ENCODE measurements at places on chromosomes 2 and 18.

DNA sequence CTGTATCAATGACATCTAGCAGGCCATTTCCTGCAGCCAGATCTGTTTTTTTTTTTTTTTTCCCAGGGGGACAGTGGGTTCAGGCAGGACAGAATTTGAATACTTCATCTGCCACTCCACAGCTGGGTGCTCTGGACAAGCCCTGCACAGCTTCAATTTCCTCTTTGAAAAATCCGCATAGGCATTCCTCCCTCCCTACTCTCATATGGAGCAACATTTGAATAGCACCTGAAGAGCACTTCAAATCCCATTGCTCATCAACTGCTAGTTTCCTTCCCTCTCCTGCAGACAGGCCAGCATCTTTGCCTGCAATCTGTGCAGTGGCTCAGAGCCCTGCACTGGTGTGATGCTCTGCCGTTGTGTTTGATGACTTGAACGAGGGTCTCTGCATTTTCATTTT lies 326.3 kb downstream of the TSN start:
- DNase-seq: no peak

- DNase-seq: no peak
These were observed 5.9 kb upstream of the PSMA8 start for GRCh38 chr18:26127786-26128185.

DNA sequence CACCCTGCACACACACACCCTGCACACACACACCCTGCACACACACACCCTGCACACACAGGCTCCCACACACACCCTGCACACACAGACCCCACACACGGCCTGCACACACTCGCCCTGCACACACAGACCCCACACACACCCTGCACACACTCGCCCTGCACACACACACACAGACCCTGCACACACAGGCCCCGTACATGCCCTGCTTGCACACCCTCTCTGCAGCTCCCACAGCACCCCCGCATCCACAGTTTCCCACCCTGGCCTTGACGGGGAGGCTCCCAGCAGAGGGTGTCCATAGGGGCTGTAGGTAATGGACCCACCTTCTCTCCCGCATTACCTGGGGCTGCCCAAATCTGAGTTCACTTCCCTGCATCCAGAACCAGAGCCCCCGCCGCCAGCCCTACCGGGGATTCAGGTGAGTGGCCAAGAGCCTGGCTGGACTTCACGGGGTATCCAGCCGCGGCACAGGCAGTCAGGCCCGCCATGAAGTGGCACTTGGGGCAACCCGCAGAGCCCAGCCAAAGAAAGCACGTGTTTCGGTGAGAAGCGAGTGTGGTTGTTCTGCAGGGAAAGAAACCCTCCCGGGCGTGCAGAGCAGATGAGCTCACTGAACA lies 88.6 kb upstream of the GPC1 start:
- no peak for DNase-seq

GRCh38 chr2:151522556-151522955 lies 112.9 kb downstream of the RIF1 start:
- DNase-seq: no peak

GRCh38 chr2:240917009-240917683 lies 11.0 kb downstream of the CROCC2 start:
- DNase-seq: no peak

- DNase-seq: no peak
These were observed 469.0 kb downstream of the SLC4A3 start for GRCh38 chr2:220096406-220096805.

- DNase-seq: no peak
These were observed 221.5 kb upstream of the ACVR2A start for GRCh38 chr2:147623328-147623727.

DNA sequence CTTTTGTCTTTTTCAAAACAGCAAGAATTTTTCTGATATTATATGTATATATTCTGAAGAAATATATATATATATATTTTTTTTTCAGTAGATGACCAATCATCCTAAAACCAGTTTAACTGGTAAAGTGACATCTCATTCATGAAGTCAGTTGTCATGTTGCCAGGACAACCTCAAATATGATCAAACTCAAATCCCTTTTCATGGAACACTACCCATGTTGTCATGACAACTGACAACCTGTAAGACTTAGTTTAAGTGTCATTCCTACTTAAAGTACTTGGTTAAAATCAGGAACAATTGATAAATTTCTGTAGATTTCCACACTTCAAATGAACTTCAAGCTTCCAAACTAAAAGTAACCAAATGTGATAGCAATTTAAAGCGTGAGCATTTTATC lies 101.8 kb upstream of the ERBB4 start:
- no peak for DNase-seq

- DNase-seq: peak; percentile 7
These were observed 619 bp upstream of the FAM168B start for GRCh38 chr2:131093696-131094462.

DNA sequence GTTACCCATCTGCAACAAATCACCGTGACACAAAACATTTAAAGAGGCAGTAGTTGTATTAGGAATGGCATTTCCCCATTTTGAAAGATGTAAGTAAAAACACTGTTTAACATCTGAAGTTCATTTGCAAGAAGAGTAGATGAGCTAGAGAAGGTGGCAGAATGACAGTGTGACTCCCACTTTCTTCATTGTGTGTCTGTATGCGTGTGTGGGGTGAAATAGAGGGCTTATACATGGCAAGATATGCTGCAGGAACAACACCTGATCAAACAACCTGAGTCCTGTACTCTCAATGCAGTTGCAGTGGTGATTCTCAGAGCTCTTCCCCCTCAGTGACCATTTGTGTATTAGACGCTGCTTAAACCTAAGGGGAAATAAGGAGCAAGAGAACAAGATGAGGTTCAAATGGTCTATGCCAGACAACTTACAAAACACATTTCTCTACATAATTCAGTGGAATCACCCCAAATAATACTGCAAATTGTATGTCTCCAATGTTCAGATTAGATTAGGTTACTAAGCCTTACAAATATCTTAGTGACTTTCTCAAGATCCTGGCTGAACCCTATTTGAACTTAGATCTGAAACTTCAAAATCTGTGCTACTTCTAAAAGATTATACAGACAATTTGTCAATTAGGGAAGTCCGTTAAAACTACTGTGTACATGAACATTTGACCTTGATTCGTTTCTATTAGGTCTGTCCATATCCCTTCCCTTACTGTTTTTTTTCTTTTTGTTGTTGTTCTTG lies 230.1 kb downstream of the LRRTM1 start:
- no peak for DNase-seq

DNA sequence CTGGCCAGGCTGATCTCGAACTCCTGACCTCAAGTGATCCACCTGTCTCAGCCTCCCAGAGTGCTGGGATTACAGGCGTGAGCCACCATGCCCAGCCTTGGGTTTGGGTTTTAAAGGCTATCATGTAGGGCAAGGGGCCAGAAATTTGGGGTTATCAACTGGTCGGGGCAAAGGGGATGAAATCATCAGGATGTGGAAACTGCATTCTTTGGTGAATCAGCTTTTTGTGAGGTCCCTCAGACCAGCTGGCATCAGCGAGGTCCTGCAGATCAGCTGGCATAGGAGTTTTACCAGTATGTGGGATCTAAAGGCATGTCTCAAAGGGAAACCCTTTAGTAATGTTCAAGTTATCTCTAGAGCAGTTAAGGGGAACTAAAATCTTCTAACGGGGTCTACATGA lies 6.4 kb upstream of the GEMIN6 start:
- no peak for DNase-seq

- no peak for DNase-seq
These were observed 15.9 kb downstream of the TMEM18 start for GRCh38 chr2:661360-661635.

GRCh38 chr18:2897448-2898185 lies 50.8 kb downstream of the EMILIN2 start:
- DNase-seq: no peak

- no peak for DNase-seq
These were observed 72.6 kb downstream of the TXNL1 start for GRCh38 chr18:56565551-56566345.

DNA sequence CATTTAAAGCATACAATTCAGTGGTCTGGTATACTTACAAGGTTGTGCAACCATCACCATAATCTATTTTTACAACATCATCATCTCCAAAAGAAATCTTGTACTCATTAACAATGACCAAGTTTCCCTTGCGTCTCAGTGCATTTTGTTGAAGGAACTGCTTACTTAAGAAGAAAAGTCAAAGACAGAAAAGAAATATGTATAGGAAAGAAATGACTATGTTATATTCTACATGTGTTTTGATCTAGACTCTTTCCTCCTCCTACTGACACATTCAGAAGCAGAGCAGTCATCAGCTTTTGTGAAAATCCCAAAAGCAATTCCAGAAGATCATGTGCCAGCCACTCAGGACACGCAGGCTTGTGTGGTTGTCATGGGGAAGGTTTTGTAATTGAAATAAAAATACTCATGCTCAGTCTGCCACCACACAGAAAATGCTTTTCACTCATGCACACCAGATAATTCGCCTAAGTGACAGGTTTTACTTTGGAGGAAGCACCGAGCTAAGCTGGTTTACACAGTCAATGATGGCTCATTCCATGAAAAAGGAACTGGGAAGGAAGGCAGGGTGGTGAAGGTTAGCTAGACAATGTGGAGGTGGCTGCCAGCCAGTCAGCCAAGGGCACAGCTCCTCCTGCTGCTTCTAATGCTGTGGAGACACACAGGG lies 158.5 kb upstream of the REV1 start:
- DNase-seq: no peak

DNA sequence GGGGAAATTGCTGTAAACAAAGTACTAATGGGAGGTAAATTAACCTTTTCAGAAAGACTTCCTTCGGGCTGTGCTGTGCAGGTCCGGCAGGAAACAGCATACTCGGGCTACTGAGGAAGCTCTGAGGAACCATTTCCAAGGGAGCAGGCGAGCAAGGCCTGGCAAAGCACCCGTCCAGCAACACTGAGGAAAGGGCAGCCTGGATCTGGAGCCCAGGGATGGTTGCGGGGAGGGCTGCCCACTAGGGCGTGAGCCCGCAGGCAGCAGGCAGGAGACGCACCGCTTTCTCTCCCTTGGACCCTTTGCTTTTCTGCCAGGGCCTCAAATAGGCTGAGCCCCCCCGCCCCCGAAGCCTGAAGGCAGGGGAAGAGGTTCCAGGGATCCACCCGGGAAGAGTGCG lies 89.5 kb downstream of the SOX11 start:
- DNase-seq: no peak

- no peak for DNase-seq
These were observed 176.2 kb upstream of the ST6GAL2 start for GRCh38 chr2:107062173-107062572.

- no peak for DNase-seq
These were observed 27.4 kb downstream of the ITSN2 start for GRCh38 chr2:24332791-24333540.

GRCh38 chr2:66189553-66189952 lies 245.4 kb upstream of the MEIS1 start:
- peak; percentile 17 for DNase-seq

GRCh38 chr2:163667064-163667887 lies 68.5 kb downstream of the FIGN start:
- DNase-seq: no peak

GRCh38 chr18:27922780-27923179 lies 254.2 kb downstream of the CDH2 start:
- no peak for DNase-seq

- DNase-seq: no peak
These were observed 2.1 kb downstream of the PDIA6 start for GRCh38 chr2:10810202-10811161.

- DNase-seq: no peak
These were observed 154.4 kb downstream of the DDX1 start for GRCh38 chr2:15745907-15746702.

DNA sequence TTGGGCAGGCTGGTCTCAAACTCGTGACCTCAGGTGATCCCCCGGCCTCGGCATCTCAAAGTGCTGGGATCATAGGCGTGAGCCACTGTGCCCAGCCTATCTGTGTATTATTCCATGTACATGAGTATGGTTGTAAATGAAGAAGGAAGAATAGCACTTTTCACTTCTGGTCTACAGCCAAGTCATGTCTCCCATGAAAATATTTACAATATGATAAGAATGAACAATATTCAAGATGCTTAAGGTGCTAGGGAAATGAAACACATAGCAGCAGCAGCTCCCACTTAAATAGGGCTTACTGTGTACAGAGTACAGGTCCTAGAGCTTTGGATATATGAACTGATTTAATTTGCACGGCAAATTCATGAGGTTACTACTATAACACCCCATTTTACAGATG lies 70.3 kb upstream of the COL5A2 start:
- DNase-seq: no peak

- no peak for DNase-seq
These were observed 10.2 kb downstream of the RSAD2 start for GRCh38 chr2:6887751-6888192.

- DNase-seq: no peak
These were observed 23.7 kb downstream of the PGAP1 start for GRCh38 chr2:196902828-196903227.

- no peak for DNase-seq
These were observed 87.2 kb downstream of the STPG4 start for GRCh38 chr2:47067788-47068407.

GRCh38 chr2:70073493-70073892 lies 13.8 kb upstream of the PCBP1 start:
- no peak for DNase-seq

- DNase-seq: no peak
These were observed 85.6 kb downstream of the PRKCE start for GRCh38 chr2:45736757-45737704.

DNA sequence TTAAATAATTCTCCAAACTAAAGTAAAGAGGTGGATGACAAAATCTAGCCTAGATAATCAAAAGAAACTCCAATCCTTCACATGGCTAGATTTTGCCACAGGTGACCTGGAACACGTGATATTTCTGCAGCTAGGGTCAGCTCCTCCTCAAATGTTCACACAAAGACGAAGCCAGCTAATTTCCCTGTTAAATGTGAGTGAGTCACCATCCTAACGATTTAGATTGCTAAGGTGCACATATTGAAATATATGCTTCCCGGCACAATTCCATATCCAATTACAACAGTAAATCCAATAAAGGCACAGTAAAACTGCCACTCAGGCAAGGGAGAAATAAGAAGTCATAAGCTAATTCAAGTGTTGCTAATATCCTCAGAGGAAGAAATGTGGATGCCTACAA lies 28.7 kb downstream of the IKZF2 start:
- DNase-seq: no peak

DNA sequence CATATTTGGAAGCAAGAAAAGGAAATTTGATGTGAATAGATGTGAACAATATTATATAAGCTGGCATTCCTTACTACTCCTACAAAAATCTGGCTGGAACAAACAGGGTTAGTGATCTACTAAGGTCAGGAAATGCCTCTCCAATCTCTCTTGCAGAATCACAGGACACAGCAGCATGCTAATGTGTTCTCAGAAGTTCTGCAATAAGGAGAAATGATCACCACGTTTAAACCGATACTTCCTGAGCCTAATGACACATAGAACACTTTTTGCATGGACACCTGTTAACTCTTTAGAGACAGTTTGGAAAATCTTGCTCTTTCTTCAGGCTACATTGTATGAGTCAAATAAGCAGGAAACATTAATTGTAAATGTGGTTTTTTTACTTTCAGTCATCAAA lies 89.6 kb upstream of the MAP3K20 start:
- no peak for DNase-seq

GRCh38 chr2:233934524-233934923 lies 17.4 kb downstream of the TRPM8 start:
- no peak for DNase-seq

Measured in HL-60 (cell line).